ENCODE measurements at places on chromosomes 5 and 9.
A peak's percentile ranks its signal among the peaks of the same experiment; 100 is the strongest.

GRCh38 chr9:87842878-87843585, 39.6 kb upstream of the SPATA31E1 start:
- ATAC-seq = no peak

- ATAC-seq = peak; percentile 39
These were observed 556.8 kb downstream of the RAB3C start for GRCh38 chr5:59139695-59140094.

- ATAC-seq = no peak
These were observed 104.3 kb upstream of the PITX1 start for GRCh38 chr5:135138116-135138850.

GRCh38 chr9:98191671-98192502, 550 bp downstream of the CORO2A start:
- peak; percentile 40 for ATAC-seq

- ATAC-seq = peak; percentile 59
These were observed 40.6 kb upstream of the ZNG1F start for GRCh38 chr9:41229408-41230401.

DNA sequence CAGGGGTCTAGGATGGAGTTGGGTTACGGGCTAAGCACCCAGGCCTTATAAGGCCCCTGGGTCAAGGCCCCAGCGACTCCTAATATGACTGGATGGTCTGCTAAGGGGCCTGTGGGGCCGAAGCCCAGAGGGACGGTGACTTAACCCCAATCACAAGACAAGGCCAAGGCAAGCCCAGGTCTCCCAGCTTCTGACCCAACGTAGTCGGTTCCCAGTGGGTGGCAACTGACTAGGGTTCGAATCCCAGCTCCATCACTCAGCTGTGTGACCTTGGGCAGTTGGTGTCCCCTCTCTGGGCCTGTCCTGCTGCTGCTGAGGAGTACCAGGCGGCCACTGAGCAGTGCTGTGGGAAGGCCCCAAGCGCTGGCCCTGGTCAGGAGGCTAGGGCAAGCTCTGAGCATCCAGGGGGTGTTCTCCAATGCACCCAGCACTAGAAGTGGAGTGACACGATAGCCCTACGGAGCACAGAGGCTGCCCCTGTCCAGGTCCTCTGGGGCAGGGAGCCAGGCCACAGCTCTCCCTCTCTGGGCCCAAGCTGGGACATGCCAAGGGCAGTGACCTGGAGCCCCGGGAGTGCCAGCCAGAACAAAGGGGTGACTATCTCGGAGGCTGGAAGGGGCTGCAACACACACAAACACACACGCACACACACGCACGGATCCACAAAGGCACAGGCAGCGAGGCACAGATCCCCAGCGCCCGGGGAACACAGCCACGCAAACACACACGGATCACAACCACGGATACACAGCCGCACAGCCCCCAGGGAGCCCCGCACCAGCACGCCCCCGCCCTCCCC, 512 bp downstream of the AK1 start:
- ATAC-seq = no peak

GRCh38 chr5:33524476-33524875, 83.7 kb downstream of the TARS1 start:
- ATAC-seq = no peak

Measured in activated T-helper 17 cell treated with anti-CD3 and anti-CD28 coated beads, Interleukin-2, amount 50 U/mL, for 72 hours (primary cell).